ENCODE measurements at places on chromosomes 6 and 20. TPM values are rescaled to one million over a fixed set of nuclear protein-coding genes. Genes with fewer than 3 reads are reported as not detected.
A peak's percentile ranks its signal among the peaks of the same experiment; 100 is the strongest.

DNA sequence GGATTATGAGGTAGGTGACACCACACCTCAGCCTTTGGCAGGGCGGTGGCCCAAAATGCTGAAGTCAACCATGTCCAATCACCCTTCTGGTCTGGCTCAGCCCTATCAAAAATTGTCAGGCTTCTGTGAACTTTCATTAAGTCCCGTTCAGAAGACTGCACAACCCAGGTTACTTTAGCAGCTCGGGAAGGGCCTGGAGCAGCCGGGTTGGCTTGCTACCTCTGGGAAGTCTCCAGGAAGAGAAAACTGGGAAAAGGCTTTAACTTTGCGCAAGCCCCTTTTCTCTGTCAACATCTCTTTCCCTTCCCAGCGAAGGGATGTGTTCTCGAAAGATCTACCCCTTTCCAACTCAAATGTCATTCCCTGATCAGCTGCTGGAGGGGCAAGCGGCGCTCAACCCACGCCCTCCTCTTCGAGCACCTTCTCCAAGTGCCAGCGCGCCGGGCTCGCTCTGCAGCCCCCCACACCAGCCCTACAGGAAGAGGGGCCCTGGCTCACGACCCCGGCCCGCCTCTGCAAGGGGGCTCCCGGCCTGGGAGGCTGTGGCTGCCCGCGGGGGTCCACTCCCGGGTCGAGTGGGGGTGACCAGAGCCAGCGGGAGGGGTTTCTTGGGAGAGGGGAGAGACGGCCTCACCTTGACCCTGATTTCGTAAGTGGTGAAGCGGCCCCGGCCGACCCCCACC lies 573 bp downstream of the SNX3 start:
- peak; percentile 76 for DNase-seq

GRCh38 chr20:62749851-62750445 lies 41.3 kb downstream of the NTSR1 start:
- no peak for DNase-seq

- DNase-seq: peak; percentile 68
These were observed 92.4 kb downstream of the NCR2 start for GRCh38 chr6:41427642-41428335.

DNA sequence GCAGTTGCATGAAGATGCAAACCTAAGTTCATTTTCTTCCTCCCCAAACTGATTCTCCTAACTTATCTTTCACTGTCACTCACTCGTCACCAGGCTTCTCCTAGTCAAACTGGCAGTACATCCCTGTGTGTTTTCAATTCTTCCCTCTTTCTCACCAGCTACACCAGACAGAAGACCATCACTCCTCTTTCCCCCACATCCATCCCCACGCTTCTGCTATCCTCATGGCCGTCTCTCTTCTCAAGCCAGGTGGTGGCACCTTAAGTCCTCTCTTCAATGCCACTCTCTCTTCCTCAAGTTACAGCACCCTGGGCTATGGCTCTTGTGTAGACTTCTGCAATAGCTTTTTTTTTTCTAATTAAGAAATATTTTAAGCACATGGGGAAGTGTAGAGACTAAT lies 14.4 kb upstream of the TREM2 start:
- DNase-seq: no peak

DNA sequence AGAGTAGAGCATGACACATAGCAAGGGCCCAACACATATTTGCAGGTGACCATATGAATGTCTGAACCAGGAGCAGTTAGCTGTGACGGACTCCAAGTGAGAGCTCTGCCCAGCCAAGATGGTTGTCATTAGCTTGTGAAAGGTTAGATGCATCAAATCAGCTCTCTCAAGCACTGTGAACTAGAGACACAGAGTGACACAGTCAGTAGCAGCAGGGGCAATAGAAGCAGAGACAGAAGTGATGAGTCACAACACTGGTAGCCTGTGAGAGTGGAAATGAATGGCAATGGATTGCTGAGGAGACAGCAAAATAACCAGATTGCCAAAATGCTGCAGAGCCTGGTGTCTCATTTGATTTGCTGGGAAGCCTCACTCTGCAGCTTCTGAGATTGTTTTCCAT lies 558.9 kb downstream of the PKHD1 start:
- no peak for DNase-seq

NRSN1 gene
- total RNA-seq: not detected

CDYL gene
- 24.4 TPM for total RNA-seq

RSPH4A gene
- total RNA-seq: 0.14 TPM

NKAPL gene
- not detected for total RNA-seq
